ENCODE measurements at places on chromosomes 1 and 21.

DNA sequence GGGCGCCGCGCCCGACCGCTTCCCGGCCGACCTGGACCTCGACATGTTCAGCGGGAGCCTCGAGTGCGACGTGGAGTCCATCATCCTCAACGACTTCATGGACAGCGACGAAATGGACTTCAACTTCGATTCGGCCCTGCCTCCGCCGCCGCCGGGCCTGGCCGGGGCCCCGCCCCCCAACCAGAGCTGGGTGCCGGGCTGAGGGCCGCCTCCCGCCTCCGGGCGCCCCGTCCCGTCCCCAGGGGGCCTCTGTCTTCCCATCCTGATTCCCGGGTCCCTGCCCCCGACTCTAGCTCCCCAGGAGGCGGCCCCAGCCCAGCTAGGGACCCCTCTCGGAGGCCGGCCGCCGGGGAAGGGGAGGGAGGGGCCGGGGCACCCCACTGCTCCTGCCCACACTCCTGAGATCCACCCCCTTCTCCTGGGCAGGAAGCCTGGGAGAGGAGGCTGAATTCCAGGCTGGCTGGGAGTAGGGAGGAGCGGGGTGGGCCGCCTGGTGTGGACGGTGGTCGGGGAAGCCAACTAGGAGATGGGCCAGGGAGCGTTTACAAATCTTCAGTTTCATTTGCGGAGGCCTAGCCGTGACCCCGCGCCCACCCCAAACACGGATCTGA is 21.4 kb downstream of the FOXO6 start:
- no peak for DNase-seq

GRCh38 chr1:150282558-150282958 is 204 bp downstream of the CIART start:
- DNase-seq, result no peak

- no peak for DNase-seq
Measured at GRCh38 chr1:158674302-158674701, 12.2 kb downstream of the SPTA1 start.

- DNase-seq, result peak; percentile 31
Measured at GRCh38 chr1:154975409-154976059, 1.1 kb downstream of the CKS1B start.

DNA sequence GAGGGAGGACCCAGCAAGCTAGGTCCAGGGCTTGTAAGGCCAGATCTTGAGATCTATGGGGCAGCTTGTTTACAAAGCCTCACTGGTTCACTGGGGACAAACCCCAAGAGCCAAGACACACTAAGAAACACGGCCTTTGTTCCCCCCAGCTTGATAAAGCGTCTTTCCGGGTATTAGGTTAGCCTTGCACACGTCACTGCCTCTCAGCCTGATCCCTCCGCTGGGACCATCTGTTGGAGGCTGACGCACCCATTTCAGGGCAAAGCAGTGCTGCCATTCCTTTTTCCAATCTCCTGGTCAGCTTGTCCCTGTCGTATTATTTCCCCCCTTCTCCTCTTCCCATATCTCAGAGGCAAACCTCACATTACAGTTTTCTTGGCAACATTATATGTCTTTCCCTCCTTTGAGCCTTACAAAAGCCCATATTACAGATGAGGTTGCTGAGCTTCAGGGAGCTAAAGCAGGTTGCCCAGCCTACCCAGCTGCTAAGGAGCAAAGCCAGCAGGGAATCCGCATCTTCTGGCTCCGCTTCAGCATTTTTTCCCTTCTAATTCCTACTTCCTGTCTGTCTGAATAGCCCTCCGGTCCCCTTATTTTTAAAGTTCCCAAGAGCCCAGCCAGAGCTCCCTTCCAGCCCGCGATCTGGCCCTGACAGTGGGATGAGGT is 4.1 kb downstream of the HEYL start:
- no peak for DNase-seq

DNA sequence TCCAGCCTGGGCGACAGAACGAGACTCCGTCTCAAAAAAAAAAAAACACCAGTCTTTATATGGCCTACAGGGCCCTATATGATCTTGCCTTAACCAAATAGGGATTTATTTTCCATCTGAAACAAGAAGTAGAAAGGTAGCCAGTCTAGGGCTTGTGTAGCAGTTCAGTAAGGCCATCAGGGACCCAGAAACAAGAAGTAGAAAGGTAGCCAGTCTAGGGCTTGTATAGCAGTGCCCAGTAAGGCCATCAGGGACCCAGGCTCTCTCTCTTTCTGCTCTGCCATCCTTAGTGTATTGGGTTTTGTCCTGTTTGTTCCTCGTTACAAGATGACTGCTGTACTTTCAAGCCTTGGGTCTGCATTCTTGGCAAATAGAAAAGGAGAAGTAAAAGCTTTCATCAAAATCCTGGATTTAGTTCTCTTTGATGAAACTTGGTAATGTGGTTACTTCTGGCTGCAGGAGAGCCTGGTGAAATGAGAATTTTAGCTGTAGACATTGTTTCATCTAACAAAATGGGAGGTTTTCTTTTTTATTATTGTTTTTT is 46.1 kb downstream of the PKN2 start:
- no peak for DNase-seq
